NCI-H748 treated with DMSO at 0.1 percent for 48 hours (cell line): ENCODE measurements at places on chromosomes 12 and 14.
A peak's percentile ranks its signal among the peaks of the same experiment; 100 is the strongest.

DNA sequence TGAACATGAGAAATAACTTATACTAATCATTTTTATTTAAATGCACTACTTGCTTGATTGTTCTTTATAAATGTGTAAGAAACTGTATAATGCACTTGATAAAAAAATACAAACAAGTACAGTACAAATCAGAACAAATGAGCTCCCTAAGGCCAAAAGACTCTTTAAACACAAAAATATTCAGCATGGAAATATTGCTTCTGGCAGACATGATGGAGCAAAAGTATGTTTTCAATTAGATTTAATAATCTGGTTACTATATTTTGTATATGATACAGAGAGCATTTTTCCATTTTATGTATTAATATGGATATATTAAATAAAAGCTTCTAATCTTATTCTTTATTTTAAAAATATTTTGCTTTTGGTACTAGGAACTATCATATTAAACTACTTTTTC, 800.2 kb upstream of the LRFN5 start:
- no peak for DNase-seq

- DNase-seq = peak; percentile 60
Measured at GRCh38 chr14:43356979-43357545, 1150.0 kb downstream of the FSCB start.

- DNase-seq = no peak
Measured at GRCh38 chr14:91012045-91012444, 48.4 kb downstream of the RPS6KA5 start.

DNA sequence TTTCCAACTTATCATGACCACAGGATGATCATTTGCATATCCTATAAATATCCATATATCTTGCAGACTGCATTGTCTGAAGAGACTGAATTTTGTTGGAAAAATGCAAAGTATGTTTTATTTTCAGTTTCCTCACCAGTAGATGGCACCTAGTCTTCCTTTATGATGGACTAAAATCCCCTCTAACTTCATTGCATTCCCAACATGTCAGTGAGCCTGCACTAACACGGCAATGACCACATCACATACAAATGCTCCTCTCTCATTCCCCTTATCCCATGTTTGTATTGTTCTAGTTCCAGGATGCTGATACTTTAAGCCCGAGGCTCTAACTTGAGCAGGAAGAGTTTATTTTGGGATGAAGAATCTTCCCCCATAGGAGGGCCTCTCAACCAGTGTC, 24.7 kb upstream of the MYBPC1 start:
- DNase-seq = peak; percentile 5

DNA sequence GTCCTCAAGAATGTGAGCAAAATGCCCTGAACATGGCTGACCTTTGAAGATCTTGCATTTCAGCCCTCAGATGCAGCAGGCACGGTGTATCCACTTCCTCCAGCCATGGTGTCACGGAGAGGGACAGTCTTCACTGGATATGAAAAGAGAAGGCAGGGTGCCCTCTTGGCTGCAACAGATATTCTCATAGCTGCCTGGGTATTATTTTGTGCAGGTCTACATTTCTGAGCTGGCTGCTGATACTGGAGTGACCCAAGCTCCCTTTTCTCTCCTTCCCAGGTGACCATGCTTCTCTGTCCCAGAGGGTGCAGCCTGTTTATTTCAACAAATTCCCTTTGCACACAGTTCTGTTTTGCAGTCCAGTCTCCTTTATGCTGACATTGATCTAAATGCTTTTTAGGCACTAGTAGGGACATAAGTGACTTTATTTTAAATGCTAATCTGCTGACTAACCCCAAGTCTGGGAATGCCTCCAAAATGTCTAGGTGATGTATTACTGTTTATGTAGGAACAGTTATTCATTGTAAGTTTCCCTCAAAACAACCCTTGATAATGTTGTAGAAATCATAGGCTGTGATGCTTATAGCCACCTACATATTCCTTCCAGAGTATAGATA, 17.4 kb upstream of the PYGL start:
- no peak for DNase-seq

GRCh38 chr14:104868060-104868740, 3.1 kb downstream of the CEP170B start:
- no peak for DNase-seq

DNA sequence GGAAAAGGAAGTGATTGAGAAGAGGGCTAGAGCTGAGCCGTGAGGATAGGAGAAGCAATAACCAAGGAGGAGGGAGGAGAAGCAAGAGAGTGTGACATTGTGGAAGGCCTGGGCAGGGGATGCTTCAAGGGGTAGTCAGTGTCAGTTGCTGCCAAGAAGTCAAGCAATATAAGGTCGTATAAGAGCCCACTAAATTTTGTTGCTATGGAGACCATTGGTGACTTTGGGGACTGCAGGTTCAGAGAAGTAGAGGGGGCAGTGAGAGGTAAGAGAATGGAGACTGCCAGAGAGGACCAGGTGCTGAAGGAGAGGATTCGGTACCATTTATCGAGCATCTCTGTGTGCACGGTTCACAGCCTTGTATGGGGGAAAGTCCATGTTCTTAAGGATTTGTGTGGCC, 3.1 kb upstream of the ATXN3 start:
- no peak for DNase-seq

GRCh38 chr12:48180857-48181495, 2.5 kb upstream of the CCDC184 start:
- no peak for DNase-seq

- DNase-seq = no peak
Measured at GRCh38 chr12:130513556-130513955, 175.9 kb downstream of the PIWIL1 start.

- no peak for DNase-seq
Measured at GRCh38 chr14:90421001-90421631, 24.3 kb downstream of the CALM1 start.

GRCh38 chr14:90428676-90429075, 31.8 kb downstream of the CALM1 start:
- no peak for DNase-seq
